Left cardiac atrium (tissue), 4 donors: ENCODE measurements at places on chromosomes 5 and 9. TPM values are rescaled to one million over a fixed set of nuclear protein-coding genes. Genes with fewer than 3 reads are reported as not detected.

DNA sequence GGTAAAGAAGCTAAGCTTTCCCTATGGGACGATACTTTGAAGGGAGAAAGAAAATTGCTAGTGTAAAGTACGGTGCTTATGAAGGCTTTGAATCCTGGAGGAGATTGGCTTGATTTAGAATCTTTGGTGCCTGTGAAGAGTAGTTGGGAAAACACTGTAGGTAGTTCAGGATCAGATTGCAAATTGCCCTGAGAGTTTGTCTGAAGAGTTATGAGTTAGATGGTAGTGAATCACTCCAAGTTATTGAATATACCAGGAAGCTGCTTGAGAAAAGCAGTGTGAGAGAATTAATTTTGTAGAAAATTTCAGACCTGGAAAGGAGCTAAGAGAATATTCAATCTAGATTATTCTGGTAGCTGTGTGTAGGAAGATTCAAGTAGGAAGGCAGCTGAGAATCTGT lies 11.5 kb downstream of the MAN2A1 start:
- no peak for DNase-seq

- no peak for DNase-seq
Measured at GRCh38 chr5:4540375-4541173, 599.6 kb upstream of the ADAMTS16 start.

DNA sequence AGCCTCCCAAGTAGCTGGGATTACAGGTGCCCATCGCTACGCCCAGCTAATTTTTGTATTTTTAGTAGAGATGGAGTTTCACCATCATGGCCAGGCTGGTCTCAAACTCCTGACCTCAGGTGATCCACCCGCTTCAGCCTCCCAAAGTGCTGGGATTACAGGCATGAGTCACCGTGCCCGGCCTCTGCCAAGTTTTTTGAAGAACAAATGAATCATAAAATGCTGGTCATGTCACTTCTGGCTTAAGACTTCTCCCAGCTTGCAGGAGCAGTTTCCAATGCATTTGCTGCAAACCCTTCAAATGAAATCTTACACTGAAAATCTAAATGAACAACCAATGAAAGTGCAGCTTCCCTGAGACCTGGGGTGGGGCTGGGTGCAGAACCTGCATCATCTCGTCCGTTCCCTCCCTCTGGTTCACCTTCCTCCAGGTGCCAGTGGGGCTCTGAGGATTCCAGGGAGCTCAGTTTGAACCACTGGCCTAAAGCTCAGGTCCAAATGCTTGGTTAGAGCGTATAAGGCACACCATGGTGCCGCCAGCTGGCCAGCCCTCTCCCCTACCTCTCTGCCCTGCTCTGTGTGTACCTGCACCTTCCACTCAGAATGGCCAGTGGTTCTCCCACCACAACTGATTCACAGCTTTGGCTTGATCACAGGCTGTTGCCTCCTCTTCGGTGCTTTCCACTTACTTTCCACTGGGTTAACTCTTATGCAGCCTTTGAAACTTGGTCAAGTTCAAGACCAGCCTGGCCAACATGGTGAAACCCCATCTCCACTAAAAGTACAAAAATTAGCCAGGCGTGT lies 39.8 kb upstream of the FUBP3 start:
- no peak for DNase-seq

The MARVELD2 gene
- total RNA-seq = 2.2 TPM

DNA sequence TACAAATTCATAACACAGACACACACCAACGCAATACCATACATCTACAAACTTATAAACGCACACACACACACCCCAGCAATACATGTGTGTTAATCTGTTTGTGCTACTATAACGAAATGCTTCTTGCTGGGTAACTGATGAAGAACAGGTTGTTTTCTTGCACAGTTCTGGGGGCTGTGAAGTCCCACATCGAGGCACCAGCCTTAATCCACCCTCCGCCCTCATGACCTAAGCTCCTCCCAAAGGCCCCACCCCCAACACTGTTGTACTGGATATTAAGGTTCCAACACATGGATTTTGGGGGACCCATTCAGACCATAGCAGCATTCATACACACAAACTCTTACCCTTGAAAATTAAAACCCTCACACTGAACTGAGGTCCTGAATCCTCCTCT lies 38.8 kb upstream of the LPCAT1 start:
- DNase-seq = no peak

DNA sequence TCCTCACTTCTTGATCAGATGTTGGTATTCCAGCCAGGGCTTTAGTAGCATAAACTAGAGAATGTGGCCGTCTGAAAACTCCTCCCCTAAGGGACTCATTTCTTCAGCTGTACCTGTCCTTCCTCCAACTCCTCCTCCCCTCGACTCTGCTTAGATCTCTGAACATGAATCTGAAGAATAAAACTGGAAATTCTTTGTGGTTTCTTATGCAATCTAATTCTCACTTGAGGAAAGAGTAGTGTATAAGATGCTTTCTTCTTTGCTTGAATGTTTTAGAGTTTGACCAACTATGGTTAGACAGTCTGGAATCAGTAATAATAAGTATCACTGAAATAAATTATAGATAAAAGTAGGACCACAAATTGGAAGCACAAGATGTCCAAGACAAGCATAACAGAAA lies 128.5 kb downstream of the LRRC70 start:
- no peak for DNase-seq

DNA sequence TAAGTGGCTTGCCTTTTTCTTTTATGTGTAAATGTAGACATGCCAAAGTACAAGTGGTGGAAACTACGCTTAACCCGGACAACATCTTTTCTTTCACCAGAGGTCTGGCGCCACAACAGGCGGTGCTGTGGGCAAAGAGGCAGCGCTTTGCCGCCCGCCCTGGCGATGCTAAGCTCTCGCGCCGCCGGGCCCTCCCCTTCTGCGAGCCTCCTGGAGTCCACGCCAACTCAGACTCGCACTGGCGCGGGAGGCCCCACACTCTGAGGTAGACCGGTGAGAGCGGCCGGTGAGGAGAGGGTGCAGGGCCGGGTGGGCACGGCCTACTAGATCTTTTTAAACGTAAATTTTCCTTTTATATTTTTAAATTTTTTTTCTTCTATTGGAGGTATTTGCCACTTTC lies 2253.1 kb upstream of the C9orf72 start:
- DNase-seq = no peak
